ENCODE measurements at places on chromosomes 6 and 20.

GRCh38 chr20:52746190-52746589 lies 226.0 kb upstream of the TSHZ2 start:
- no peak for DNase-seq

DNA sequence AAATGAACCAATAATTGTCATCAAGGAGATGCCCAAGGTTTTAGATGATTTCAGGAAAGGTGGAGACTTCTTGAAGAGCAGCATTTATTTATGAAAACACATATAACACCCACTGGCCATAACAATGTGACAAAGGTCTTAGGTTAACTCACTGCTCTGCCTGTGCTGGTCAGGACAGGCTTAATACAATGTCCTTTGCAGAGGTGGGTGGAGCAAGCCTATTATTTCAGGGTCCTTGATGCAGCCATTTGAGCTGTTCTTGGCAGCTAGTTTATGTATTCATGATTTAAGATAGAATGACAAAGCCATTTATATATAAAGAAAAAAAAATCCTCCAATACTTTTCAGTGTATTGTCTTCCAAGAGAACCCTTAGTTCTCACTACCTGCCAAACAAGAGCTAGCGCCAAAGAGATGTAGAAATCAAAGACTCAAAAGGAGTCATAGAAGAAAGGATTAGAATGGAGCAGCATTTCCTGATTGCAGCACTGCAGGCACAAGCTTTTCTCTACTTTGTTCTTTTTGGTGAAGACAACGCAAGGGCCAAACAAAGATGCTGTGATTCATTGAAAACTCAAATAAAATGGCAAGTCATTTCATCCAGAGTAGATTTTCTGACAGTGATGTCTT lies 124.3 kb upstream of the TSHZ2 start:
- no peak for DNase-seq

GRCh38 chr6:39565956-39566355 lies 159.3 kb downstream of the KIF6 start:
- no peak for DNase-seq

DNA sequence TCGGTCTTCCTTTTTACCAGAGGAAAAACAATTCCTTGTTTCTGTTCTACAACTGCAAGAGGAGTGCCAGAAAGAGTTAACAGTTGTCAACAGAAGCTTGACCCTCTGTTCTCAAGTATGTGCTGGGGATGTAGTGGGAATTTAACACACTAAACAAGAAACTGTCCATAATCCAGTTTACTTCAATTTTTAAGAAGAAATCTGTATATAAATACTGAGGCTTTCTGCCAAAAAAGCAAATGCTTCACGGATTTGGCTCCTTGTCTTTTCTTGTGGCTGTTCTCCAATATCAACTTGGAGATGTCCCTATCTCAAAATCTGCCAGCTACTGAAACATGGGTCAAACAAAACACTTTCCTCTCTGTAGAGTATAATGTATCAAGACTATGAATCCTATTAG lies 26.8 kb downstream of the REV3L start:
- DNase-seq, result no peak

- DNase-seq, result no peak
Measured at GRCh38 chr6:142376800-142377496, 75.1 kb downstream of the ADGRG6 start.

DNA sequence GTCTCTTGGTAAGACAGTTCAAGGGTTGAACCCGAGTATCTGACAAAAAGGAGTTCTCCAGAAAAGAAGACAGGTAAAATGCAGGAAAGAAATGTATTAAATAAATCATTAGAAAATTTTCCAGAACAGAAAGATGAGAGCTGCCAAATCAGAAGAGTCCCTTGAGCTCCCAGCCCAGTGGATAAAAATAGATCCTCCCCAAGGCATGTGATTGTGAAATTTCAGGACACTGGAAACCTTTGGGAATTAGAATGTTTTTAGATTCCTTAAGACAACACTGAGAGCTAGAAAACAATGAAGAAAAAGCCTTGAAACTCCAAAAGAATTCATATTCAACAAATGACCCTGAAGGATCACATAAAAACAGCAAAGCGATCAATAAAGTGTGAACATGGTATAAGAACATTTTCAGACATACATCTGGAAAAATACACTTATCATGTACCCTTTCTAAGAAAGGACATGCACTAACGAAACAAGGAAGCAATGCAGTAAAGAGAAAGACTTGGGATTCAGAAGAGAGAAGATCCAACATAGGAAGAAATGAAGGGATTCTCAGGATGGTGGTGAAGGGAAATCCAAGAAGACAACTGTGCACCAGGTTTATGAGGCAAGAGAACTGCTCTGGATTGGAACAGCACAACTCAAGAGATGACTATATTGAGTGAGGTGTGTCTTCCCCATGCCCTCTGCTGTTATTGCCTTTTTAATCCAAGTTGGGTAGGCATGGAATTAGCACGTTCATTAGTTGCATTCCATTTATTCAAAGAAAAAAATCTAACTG lies 390.4 kb downstream of the SYNE1 start:
- no peak for DNase-seq

DNA sequence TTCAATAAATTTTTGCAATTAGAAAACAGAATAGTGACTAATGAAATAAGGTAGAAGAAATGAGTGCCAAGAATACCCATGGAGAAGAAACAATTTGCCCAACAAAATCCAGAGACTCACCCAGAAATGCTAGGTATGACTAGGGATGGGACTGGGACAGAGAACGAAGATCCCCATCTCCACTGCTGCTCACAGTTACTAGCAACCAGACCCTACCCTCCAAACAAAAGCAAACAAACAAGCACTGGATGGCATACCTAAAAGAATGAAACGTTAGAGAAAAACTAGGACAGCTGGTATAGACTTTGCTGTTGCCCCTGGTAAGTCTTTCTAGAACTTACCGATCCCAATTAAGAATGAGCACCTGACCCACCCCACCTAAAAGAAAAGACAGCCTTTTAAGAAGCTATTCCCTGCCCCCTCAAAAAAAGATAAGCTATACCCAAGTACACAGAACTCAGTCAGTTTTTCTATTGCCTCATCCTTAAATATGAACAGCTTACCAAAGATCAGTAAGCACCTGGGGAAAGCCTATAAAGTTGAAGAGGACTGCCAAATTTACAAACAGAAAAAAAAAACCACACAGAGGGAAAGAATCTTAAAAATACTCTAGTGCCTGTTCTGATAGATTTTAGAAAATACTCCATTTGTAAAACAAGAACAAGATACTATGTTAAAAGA lies 31.7 kb downstream of the REPS1 start:
- no peak for DNase-seq

DNA sequence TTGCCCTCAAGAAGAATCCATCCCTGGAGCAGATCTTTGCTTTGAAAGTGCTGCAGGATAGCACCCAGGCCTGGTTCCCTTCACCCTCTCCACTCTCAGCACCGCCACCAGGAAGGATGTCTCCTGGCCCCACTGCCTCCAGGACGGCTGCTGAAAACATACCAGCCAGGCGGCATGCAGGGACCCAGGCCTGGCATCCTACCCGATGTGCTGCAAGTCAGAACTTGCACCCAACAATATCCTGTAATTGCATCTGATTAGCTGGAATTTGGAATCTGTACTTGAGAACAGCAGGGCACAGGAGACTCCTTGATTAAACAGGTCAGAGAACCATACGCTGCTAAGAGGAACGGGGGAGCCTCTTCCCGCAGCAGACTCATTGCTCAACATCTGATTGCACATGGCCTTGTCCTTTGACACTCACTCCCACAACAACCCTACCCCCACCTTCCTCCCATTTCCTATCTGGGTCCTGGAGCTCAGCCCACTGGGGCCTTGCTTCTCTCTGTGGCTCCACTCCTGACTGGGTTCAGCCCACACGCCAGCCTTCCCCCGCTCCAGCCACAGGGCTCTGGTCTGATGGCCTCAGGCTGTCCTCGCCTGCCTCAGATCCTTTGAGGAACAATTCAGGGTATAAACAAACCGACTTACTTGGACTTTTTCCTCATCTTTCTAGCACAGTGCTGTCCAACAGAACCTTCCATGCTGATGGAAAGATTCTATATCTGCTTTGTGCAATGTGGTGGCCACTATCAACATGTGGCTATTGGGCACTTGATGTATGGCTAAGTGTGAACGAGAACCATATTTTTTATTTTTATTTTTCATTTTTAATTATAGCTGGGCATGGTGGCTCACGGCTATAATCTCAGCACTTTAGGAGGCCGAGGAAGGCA lies 78.0 kb downstream of the FGD2 start:
- DNase-seq, result no peak

GRCh38 chr6:148497257-148497656 lies 154.6 kb downstream of the SASH1 start:
- no peak for DNase-seq

DNA sequence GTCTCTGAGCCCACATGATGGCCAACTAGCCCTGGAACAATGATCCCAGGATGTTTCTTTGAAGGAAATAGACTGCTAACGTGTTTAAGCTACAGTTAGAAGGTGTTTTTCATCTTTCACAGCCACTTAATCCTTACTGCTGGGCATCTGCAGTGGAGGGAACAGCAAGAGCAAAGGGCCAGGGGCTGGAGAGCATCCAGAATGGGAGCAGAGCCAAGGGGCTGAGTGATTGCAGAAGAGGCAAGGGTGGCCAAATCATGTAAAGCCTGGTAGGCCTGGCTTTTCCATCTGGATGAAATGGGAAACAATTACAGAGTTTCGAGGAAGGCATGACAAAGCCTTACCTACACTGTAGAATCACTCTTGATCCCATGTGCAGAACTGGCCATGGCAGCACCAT lies 18.7 kb upstream of the LAMP5 start:
- DNase-seq, result no peak

DNA sequence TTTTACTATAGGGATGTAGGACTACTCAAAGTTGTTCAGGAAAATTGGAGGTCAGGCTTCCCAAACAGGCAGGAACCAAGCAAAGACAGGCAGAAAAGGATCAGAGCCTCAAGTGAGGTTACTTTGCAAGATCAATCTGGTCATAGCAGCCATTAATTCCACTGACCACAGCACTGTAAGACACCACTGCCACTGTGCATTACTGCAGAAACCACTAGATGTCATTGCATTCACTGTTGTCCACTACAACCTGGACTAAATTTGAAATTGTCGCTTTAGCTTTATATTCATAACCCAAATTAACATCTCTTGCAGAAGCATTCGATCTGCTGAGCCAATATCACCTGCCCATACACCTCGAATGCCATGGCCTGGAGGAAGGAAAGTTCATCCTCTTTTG lies 126.9 kb upstream of the UFL1 start:
- no peak for DNase-seq

GRCh38 chr6:40671001-40671693 lies 84.0 kb upstream of the LRFN2 start:
- no peak for DNase-seq

DNA sequence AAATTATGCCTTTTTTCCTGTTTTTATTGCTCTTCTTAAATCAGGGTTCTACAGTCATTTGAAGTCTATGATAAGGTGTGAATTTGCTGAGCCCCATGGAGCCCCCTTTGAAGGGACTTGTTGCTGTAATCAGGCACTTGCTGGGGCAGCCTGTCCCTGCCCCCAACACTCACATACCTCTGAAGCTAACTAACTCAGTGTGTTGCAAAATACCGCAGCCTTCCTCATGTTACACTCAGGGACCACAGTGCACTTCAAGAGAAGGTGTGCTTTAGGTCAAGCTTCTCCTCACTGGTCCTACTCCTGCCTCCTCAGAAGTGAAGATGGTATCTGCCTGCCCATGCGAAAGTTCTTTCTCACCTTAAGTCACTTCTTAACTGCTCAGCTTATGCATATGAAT lies 66.1 kb upstream of the GLP1R start:
- no peak for DNase-seq

DNA sequence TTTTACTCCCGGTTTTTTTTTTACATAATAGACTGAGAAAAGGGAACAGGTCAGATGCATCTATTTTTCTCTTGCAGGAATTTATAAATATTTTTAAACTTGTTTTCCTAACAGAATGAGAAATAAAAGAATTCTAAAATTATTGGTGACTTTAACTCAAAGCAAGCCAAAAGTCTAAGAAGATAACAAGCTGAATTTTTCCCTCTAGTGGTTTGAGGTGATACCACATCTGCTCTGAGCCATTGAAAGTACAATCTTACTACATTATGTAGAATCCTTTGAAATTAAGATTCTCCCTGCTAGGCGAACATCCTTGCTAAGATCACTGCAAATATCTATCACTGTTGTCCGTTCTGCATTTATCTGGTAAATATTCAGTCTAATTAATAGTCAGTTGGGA lies 10.7 kb upstream of the STMND1 start:
- DNase-seq, result no peak

DNA sequence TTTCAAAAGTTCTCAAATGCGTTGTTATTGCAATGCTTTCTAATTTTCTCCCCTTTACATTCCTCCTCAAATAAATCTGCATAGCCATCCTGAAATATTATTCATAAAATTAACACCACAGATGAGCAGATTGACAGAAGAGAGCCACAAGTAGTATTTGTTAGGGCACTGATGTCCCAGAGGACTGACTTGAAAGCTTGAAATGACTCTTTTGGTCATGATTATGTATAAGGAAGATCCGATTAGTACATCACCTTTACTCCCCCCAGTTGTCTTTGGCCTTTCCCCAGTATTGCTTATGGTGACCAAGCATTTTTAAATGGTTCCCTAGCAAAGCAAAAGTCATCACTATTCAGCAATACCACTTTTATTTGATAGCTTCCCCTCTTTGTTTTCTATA lies 187.6 kb downstream of the ADAT2 start:
- no peak for DNase-seq

DNA sequence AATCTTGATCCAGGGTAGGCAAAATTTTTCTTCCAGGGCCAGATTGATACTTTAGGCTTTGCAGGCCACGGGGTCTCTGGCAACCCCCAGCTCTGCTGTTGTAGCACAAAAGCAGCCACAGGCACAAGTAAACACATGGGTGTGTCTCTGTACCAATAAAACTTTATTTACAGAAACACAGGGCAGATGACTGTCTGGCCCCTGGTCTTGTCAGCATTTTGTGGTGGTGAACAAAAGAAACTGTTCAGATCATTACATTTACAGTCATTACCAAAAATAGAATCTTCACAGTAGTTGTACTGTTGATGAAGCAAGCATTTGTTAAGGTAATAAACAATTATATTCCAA lies 45.0 kb upstream of the KIF25 start:
- DNase-seq, result no peak

- DNase-seq, result no peak
Measured at GRCh38 chr20:61422636-61423425, 170.8 kb downstream of the CDH4 start.

- no peak for DNase-seq
Measured at GRCh38 chr6:130778946-130779657, 48.1 kb upstream of the SMLR1 start.

DNA sequence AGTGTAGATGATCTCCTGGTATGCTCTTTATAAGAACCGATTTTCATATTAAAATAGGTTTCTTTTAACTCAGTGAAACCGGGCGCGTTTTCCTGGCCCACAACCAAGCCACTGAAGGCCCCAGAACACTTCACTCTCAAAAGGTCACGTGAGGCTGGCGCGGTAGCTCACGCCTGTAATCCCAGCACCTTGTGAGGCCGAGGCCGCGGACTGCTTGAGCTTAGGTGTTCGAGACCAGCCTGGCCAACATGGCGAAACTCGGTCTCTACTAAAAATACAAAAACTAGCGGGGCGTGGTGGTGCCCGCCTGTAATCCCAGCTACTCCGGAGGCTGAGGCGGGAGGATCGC lies 402 bp upstream of the TAF8 start:
- DNase-seq, result peak; percentile 51

All from stimulated activated CD4-positive, alpha-beta T cell treated with anti-CD3 and anti-CD28 coated beads, Interleukin-4, amount 100 ng/mL, for 24 hours (primary cell).